ENCODE measurements at places on chromosomes 6 and 20.

DNA sequence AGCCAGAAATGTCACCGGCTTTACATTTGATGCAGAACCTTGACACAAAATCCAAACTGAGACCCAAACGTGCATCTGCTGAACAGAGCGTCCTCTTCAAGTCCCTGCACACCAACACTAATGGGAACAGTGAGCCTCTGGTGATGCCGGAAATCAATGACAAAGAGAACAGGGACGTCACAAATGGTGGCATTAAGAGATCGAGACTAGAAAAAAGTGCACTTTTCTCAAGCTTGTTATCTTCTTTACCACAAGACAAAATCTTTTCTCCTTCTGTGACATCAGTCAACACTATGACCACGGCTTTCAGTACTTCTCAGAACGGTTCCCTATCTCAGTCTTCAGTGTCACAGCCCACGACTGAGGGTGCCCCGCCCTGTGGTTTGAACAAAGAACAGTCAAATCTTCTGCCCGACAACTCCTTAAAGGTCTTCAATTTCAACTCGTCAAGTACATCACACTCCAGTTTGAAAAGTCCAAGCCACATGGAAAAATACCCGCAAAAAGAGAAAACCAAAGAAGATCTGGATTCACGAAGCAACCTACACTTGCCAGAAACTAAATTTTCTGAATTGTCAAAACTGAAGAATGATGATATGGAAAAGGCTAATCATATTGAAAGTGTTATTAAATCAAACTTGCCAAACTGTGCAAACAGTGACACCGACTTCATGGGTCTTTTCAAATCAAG, 108.4 kb downstream of the RTN4IP1 start:
- no peak for DNase-seq

DNA sequence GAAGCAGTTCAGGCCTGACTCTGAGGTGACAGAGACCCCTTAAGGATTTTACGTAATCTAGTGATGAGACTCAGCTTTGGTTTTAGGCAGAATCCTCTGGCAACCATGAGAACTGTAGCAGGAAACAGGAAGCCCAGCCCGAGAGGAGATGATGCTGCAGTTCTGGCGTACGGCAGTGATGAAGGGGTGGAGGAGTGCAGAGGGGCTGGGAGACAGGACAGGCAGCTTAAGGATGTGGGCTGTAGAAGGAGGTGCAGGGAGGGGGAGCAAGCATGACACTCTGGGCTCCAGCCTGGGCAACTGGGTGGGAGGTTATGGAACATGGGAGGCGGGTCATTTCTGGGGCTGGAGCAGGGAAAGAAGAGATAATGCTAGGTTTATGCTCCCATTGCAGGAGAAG, 67.1 kb downstream of the LRFN2 start:
- DNase-seq = no peak

DNA sequence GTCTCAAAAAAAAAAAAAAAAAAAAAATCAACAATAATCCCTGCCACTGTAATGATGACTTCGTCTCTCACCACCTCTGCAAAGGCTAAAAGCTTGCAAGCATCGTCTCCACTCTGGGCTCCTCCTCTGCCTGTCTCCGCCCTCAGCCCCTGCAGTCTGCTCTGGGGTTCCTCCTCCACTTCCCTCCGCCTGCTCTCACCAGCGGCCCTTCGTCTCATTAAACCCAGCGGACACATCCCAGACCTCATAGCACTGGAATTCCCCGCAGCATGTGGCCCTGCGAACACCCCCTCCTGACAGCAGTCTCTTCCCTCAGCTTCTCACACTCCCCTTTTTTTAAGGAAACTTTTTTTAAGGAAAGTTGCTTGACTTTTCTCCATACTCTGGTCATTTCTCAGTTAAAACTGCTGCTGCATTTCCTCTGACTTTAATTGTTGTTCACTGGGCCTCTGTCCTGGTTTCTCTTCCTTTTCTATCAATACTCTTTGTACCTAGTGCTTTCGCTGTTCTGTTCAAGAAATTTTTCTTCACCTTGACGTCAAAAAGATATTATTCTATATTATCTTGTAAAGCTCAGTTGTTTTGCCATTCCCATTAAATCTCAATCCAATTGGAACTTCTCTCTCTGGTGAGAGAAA, 70.9 kb upstream of the PLEKHG1 start:
- DNase-seq = no peak

DNA sequence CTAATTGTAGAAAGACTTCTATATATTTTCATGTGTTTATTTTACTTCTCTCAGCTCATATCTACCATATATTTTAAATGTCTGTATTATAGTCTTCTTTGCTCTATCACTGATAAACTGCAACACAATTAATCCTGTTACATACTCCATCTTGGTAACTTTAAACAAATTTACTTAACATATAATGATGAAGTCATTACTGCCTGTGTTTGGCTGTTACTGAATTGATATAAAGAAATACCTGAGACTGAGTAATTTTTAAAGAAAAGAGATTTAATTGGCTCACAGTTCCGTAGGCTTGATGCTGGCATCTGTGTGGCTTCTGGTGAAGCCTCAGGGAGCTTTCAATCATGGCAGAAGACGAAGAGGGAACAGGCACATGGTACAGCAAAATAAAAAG, 1480.4 kb downstream of the HACE1 start:
- no peak for DNase-seq

DNA sequence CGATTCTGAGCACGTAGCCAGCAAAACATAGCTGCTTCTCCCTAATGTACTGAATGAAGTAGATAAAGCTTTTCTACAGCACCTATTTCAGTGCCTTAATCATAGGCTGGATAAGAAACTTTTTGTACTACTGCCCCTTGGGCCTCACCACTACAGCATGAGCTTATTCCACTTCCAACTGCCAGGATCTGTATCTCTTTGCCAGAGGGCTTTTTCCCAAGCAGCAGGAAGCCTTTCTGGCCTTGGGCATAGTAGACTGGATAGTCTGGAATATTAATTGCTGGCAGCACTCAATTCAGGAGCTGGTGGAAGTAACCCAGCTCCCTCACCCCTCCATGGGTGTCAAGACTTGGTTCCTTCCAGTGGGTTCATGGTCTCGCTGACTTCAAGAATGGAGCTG, 43.6 kb downstream of the ANKEF1 start:
- DNase-seq = no peak

DNA sequence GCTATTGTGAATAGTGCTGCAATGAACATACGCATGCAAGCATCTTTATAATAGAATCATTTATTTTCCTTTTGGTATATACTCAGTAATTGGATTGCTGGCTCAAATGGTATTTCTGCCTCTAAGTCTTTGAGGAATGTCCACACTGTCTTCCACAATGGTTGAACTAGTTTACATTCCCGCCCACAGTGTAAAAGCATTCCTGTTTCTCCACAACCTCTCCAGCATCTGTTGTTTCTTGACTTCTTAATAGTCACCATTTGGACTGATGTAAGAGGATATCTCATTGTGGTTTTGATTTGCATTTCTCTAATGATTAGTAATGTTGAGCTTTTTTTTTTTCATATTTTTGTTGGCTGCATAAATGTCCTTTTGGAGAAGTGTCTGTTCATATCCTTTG, 208.7 kb downstream of the PHF3 start:
- no peak for DNase-seq

All from SW 1271 (cell line).